ENCODE measurements at places on chromosomes 13 and 19. TPM values are rescaled to one million over a fixed set of nuclear protein-coding genes. Genes with fewer than 3 reads are reported as not detected.

GRCh38 chr13:107807306-107808073 lies 407.8 kb downstream of the LIG4 start:
- no peak for DNase-seq

DNA sequence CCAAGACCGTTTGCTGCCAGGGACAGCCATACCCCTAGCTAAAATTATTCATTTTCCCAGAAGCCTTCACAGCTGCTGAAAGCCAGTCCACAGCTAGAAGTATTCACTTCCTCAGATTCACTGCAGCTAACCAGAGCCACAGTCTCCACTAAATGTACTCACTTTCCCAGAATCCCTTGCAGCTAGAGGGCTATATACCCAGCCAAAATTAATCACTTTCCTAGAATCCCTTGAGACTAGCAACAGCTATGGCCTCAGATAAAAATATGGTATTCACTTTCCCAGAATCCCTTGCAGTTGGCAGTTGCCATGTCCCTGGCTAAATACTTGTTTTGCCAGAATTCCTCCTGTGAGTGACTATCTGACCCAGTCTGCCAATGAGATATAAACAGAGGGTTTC lies 13.8 kb upstream of the MEIS3 start:
- no peak for DNase-seq

- DNase-seq, result peak; percentile 26
These were observed 71.0 kb downstream of the ITGBL1 start for GRCh38 chr13:101523154-101524131.

DNA sequence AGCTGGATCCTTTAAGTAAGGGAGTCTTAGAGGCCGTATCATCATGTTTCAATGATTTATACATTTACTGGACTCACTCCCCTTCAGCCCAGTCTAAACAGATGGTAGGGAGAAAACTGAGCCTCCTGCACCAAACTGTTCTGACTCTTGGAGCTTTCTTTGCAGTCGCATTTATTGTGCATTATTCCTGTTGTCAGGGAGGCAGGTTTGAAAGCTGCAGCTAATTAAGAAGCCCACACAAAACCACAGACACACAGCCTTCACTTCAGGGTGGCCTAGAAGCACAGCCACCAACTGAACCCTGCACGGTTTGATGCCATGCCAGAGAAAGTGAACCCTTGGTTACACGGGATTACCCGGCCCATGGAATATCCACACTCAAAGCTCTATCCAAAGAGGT lies 911.0 kb downstream of the UQCRFS1 start:
- no peak for DNase-seq

DNA sequence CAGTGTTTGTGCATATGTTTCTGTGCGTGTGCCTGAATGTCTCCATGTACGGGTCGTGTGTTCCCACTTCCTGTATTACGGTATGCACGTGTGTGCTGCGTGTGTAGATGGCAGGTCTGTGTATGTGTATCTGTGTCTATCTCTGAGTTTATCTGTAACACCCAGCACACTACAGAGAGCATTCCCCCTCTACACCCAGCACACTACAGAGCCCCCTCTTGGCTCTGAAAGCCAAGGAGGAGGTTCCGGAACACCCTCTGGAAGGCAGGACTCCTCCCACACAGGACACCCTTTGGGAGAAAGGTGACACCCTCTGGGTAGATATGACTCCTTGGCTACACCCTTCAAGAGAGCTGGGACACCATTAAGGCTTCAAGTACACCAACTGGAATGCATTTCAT lies 2.1 kb upstream of the ERFL start:
- no peak for DNase-seq

- DNase-seq, result no peak
These were observed 66.5 kb downstream of the NDFIP2 start for GRCh38 chr13:79547211-79548195.

- no peak for DNase-seq
These were observed at the start of gene ARL11 for GRCh38 chr13:49627831-49628652. TSS of gene ARL11 (plus strand) at chr13:49628507. CDS start at chr13:49630448, 1,941 bp downstream.

- no peak for DNase-seq
These were observed at the start of gene PRX for GRCh38 chr19:40413291-40413845. TSS of gene PRX (minus strand) at chr19:40413378. CDS start at chr19:40407932, 5,446 bp downstream.

DNA sequence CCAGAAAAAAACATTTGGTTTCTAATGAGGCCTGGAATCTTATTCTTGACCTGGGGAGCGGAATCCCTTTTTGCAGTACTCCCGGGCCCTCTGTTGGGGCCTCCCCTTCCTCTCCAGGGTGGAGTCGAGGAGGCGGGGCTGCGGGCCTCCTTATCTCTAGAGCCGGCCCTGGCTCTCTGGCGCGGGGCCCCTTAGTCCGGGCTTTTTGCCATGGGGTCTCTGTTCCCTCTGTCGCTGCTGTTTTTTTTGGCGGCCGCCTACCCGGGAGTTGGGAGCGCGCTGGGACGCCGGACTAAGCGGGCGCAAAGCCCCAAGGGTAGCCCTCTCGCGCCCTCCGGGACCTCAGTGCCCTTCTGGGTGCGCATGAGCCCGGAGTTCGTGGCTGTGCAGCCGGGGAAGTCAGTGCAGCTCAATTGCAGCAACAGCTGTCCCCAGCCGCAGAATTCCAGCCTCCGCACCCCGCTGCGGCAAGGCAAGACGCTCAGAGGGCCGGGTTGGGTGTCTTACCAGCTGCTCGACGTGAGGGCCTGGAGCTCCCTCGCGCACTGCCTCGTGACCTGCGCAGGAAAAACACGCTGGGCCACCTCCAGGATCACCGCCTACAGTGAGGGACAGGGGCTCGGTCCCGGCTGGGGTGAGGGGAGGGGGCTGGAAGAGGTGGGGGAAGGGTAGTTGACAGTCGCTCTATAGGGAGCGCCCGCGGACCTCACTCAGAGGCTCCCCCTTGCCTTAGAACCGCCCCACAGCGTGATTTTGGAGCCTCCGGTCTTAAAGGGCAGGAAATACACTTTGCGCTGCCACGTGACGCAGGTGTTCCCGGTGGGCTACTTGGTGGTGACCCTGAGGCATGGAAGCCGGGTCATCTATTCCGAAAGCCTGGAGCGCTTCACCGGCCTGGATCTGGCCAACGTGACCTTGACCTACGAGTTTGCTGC lies at the start of gene ICAM4:
TSS of gene ICAM4 (plus strand) at position 153 of the 935 bp plus-strand sequence. CDS start at position 211, 58 bp downstream.
- DNase-seq, result no peak

GRCh38 chr13:52162279-52163101 lies 3.1 kb upstream of the NEK3 start:
- DNase-seq, result no peak

- no peak for DNase-seq
These were observed 63.1 kb upstream of the FRY start for GRCh38 chr13:31968473-31968872.

- no peak for DNase-seq
These were observed 21.8 kb downstream of the ZNF77 start for GRCh38 chr19:2922987-2923386.

DNA sequence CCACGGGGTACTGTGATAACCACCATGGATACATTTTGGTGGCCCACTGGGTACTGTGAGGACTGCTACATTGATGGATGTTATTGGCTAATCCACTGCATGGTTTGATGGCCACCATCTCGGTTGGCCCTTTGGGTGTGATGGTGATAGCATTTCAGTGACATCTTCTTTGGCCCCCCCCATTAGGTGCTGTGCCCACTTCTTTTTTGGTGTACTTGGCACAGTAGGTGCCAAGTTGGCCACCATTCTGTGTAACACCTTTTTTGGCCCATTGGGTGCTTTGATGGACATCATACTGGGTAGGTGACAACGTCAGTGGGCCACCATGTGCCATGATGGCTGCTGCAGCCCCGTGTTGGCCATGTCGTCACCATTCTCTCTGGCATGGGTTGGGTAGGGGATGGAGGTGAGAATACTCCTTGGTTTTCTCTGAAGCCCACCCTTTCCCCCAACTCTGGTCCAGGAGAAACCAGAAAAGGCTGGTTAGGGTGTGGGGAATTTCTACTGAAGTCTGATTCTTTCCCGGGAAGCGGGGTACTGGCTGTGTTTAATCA lies 9.2 kb downstream of the FOXA3 start:
- DNase-seq, result no peak

- DNase-seq, result no peak
These were observed 3.1 kb downstream of the ZBTB7A start for GRCh38 chr19:4063369-4064148.

DNA sequence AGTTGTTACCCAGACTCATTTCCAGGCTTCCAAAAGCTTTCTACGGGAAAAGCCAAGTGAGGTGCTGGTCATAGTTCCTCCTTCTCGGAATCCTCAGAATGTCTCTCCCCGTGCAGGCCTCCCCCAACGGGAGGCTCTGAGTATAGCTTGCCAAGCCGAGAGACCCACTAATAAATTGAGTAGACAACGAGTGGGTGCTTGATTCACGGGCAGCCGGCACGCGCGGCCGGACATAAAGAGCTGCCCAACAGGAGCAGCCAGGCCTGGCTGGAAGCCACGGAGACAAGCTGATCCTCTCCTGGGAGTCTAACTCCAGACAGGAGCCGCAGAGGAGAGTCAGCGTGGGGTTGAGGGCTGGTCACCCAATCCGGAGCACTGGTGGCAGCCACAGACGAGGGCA lies 43.4 kb upstream of the MEDAG start:
- no peak for DNase-seq

- DNase-seq, result no peak
These were observed 13.1 kb upstream of the HIF3A start for GRCh38 chr19:46283771-46284170.

- no peak for DNase-seq
These were observed 8.5 kb downstream of the DNAJC15 start for GRCh38 chr13:43031881-43032280.

DNA sequence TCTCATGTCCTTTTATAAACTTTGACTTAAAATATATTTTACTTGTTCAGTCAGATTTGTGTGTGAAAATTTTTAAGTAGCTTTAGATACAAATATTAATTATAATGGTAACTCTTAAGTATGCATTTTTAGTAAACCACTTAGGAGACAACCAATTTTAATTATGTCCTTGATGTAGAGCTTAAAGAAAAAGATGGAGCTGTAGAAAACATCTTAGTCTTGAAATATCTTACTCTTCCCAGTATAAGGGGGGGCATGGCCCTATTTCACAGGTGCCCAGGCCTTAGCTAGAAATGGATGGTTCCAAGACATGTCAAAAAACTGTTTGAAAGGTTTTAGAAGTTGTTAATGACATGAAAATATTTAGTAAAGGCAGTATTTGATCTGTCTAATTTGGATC lies 43.4 kb upstream of the CEACAM21 start:
- DNase-seq, result no peak

DNA sequence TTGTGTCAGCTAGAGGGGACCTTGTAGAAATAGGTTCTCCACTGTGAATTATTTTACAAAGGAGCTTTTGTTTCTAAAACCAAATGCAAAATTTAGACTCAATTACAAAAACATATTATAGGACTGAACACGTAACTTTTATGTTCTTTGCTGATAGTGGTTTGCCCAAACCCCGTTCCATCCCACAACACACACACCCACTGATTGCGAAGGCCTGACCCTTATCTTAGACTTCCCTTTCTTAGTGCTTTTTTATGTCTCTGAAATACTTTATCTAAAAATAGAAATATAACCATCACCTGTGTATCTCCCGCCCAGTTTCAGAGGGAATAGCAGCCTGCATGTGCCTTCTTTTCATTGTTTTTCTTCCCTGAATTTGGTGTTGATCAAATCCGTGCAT lies 13.0 kb downstream of the CCNA1 start:
- no peak for DNase-seq

GRCh38 chr19:29324717-29325116 lies 111.8 kb upstream of the UQCRFS1 start:
- no peak for DNase-seq

- DNase-seq, result no peak
These were observed 128.8 kb downstream of the LMO7 start for GRCh38 chr13:75764926-75765310.

DNA sequence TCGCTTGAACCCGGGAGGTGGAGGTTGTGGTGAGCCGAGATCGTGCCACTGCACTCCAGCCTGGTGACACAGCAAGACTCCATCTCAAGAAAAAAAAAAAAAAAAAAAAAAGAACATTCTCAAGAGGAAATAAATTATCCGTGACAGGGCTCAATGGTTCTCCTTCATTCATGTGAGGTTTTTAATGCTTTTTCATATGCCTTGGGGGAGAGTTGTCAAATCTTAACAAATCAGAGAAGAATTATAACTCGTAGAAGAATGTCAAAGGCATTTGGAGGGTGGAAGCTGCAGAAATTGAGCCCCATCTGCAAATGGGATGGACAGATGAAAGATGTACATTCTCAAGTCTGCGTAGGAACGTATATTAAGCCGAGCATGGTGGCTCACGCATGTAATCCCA lies 34.9 kb upstream of the HOMER3 start:
- DNase-seq, result no peak

DNA sequence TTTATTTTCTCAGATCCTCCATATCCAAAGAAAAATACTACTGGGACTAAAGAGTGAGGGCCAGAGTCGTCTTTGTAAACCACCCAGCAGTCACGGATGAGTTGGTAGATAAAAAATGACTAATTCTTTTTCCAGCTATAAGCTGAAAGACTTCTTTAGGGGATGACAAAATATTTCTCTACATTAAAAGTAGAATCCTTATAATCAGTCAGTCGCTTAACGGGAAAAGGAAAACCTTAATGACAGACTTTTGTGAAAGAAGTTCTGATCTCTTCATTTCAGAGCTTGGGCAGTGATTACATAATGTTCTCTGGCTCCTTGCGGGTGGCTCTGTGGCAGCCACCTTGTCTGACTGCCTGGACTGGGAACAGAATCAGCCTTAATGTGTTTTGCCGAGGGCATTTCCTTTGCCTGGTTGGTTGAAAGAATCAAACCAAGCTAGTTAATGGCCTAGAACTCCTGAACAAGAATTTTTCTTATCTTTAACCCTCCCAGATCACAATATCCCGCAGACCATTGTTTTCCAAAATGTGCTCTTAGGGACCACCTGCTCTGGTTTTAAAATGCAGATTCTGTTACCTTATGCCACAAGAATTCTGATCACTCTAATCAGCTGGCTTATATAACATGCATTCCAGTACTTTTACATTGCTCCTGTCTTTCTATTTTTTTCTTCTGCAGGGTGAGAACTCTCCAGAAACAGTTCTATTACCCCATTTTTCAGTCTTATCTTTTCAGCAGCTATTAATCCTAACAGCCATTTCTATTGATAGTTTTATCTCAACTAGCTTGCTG lies 2.5 kb downstream of the ITM2B start:
- no peak for DNase-seq

- DNase-seq, result no peak
These were observed 244.0 kb downstream of the COL4A1 start for GRCh38 chr13:110062777-110063442.

The IER2 gene
- 9.1 TPM for polyA plus RNA-seq

The B3GNT8 gene
- polyA plus RNA-seq, result 0.36 TPM

The PGLYRP2 gene
- polyA plus RNA-seq, result not detected

The TNFRSF19 gene
- polyA plus RNA-seq, result 11.6 TPM

The SLITRK5 gene
- polyA plus RNA-seq, result not detected

The AZU1 gene
- polyA plus RNA-seq, result 0.07 TPM

The TEX30 gene
- 10.5 TPM for polyA plus RNA-seq

The REEP6 gene
- 3.1 TPM for polyA plus RNA-seq

The ZNF226 gene
- 16.4 TPM for polyA plus RNA-seq

The TNPO2 gene
- 49.6 TPM for polyA plus RNA-seq

The F7 gene
- polyA plus RNA-seq, result 0.11 TPM
